ENCODE measurements at places on chromosomes 1 and 21. TPM values are rescaled to one million over a fixed set of nuclear protein-coding genes. Genes with fewer than 3 reads are reported as not detected.

- no peak for DNase-seq
Observed at GRCh38 chr1:227333423-227333822, 15.1 kb upstream of the CDC42BPA start.

DNA sequence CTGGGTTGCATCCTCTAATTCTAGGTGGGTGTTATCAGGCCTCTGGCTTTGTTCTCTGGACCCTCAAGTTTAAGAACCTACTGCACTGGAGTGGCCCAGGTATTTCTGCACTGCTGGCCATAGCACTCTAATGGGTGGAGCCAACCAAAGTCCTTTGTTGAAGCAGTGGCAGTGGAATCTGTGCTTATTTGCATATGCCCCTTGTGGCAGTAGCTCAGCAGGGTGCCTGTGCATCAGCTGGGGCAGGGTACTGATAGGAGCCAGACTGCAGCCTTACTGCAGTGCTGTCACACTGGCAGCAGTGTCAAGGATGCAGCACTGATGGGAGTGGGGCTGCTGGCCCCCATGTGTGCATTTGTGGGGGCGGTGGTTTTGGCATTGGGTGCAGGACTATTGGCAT lies 660.6 kb downstream of the LRRIQ3 start:
- no peak for DNase-seq

- no peak for DNase-seq
Observed at GRCh38 chr1:22540337-22540736, 23.0 kb upstream of the EPHA8 start.

DNA sequence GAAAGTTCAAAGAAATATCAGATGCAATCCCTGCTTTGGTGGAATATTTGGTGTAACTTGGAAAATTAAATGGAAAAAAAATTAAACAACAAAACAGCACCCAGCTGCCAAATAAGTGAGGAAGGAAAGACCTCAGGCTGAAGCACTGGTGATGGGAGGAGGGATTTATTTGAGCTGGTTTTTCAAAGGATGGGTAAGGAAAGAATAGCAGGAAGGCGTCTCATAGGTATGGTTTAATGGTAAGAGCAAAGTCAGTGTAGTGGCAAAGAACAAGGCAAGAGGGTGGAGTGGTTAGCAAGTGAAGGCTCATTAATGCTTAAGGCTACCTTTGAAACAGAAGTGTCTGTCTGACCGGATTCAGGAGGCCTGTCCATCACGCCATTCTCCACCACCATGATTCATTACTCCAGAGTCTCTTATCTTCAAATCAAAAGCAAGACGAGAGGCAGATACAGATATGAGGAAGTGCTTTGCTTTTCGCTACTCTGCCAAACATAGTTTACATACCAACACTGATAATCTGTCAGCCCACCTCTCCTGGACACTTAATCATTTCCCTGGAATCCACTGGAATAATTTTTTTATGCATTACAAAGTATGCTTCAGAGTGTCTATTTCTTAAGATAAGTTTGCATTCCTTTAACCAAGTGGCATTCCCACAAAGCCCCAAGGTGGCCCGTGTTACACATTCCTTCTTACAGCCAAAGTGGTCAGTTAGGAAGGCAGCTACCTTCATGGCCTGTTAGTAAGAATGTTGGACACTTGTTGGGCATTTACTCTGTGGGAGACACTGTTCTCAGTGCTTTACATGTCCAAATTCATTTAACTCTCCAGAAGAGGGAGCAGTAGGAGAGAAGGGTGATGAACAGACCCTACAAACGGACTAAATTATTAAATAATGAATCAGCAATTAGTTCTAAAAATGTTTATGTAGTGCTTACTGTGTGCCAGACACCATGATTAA lies 146.6 kb downstream of the ROR1 start:
- DNase-seq, result no peak

DNA sequence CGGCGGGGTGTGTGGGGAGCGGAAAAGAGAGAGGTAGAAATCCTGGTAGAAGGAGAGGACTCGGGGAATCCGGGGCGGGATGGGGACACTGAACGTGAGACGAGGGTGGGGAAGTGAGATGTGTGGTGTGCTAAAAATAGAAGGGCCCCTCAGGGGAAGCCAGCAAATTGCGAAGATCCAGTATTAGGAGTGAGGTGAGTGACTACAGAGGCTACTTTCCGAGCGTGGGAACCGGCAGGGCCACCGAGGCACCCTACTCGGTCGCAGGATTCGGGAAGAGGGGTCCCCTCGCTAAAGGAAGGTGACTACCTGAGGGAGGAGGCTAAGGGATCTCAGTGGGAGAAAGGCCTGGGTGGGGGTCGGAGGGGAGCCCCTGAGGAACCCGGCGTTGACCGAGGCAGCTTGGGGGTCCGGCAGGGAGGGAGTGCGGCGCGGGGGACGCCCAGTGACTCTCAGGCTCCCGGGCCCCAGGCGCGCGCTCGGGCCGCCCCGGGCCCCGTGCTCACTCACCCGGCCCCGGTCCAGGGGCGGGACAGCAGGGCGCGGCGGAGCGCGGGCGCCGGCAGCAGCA lies 318 bp downstream of the ALDH4A1 start:
- DNase-seq, result no peak

DNA sequence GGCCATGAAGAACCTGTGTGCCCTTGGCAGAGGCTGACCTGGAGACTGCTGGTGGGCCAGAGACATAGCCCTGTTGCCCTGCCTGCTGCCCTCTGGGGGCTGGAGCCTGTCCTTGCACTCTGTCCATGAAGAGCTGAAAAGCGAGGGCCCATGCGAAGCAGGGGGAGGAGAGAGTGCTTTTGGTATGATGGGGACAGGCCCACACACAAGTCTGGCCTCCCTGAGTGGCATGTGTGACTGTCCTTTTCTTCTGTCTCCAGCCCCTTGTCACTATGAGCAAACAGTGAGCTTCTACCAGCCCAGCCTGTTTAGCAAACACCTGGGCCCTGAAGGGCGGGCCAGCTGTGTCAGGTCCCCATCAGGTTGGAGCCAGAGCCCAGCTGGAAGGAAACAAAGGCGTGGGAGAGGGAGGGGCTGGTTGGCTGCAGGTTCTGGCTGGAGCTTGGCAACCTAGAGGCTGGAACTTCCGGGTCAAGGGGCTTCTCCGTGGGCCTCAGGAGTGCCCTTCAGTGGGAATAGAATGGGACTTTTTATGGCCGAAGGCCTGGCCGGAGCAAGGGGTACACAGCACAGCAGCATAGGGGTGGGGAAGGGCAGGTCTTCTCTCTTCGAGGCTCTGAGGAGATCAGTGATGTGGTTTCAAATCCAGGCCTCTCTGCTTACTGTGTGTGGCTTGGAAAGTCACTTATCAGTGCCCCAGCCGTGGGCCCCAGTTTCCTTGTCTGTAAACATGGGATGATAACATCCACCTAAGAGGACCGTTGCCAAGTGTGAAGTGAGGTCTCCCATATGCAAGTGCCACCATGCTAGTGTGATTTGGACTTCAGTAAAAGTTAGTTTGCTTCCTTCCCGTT lies 14.3 kb downstream of the QSOX1 start:
- DNase-seq, result no peak

DNA sequence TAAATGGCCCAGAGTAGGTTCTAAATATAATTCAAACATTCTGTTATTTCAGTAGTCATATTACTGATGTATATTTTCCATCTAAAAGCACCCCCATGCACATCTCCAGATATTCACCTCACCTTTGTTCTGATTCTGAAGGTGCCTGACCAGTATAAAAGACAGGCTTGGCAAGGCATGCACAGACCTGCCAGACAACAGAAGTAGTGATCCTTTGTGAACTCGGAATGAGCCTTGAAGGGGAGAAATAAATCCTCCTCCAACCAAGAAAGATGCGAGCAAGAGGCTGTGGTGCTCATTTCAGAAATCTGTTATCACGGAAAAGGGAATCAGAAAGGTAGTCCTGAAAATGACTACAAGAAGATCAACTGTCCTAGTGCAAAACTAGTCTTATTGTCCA lies 287.3 kb downstream of the VAV3 start:
- no peak for DNase-seq

- DNase-seq, result no peak
Observed at GRCh38 chr1:5574641-5575040, 417.6 kb downstream of the NPHP4 start.

DNA sequence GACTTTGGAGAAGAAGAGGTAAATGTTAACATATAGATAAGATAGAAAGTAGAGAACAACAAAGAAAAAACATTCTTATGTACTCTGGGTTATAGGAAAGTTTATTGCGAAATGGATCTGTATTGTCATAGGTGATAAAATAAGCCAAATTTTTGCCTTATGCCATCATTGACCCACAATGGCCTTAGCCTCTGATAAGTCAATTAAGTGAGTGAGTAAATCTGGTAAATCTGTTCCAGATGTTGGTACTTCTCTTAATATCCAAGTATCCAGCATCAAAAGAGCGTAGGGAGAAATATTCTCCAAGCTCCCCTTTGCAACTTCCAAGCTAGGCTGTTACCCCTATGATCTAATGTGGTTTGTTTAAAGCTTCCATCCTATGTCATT lies 38.3 kb upstream of the CLCA4 start:
- DNase-seq, result no peak

GRCh38 chr1:73930293-73930692 lies 267.7 kb downstream of the LRRIQ3 start:
- no peak for DNase-seq

LCE3C gene
- not detected for total RNA-seq

SLAMF8 gene
- total RNA-seq, result 0.69 TPM

S100A7A gene
- not detected for total RNA-seq

GATAD2B gene
- 70.4 TPM for total RNA-seq

TNFRSF9 gene
- total RNA-seq, result 57.0 TPM

OR14I1 gene
- total RNA-seq, result not detected

HOOK1 gene
- total RNA-seq, result 2.4 TPM

GPR61 gene
- total RNA-seq, result not detected

Data from activated T-helper 1 cell treated with anti-CD3 and anti-CD28 coated beads, Interleukin-12 subunit alpha, Interleukin-12 subunit beta, Interleukin-2, Interleukin-4 antibody, amounts not matched to agents 30 ng/mL and 10 ng/mL and 1 ng/mL, durations not matched to agents 14 hours and 24 hours and 36 hours (primary cell).